DND-41 (cell line): ENCODE measurements at places on chromosomes 4 and X.

GRCh38 chr4:144174401-144175067 lies 34.0 kb upstream of the GYPA start:
- peak; percentile 35 for DNase-seq

- no peak for DNase-seq
These were observed 112.6 kb downstream of the PHKA2 start for GRCh38 chrX:18871161-18871890.

DNA sequence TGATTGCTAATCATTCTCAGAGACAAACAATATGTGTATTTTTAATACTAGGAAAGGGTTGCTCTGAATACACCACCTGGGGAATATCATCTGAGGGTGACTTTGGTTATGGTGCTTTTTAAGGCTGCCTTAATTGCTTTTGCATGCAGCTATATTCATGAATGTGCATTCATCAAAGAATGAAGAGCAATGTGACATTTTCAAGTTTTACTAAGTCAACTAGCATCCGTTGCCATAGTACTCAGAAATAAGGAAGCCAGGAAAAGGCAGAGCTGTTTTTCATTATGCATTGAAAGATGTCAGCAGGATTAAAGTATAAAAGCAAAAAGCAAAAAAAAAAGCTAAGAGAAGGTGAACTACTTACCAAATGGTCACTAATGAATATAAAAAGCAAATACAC lies 67.4 kb upstream of the PCDH18 start:
- no peak for DNase-seq

DNA sequence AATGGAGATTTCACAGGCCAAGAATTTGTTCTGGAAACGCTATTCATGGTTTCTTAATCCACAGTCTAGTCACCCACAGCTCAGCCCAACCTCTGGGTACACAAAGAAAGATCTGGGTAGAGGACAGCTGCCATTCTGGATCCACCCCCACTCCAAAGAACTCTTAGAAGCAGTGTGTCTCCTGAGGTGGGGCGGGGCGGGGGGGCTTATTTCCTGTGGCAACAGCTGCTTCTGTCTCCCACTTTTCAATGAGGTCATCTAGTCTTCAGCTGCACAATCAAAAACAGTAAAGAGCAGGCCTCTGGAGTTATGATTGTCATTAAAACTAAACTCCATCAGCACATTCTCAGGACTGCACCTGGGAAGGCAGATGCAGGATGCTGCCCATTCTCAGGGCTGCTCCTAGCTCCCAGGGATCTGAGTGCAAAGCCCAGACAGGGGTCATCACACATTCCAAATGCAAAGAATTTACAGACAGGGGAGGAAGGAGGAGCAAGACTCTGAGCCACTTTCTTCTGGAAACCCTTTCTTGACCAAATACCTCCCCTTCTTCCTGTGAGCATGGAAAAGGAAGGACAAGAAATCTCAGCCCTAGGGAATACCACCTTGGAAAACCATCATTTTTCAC lies 207.3 kb downstream of the HS6ST2 start:
- peak; percentile 79 for DNase-seq

DNA sequence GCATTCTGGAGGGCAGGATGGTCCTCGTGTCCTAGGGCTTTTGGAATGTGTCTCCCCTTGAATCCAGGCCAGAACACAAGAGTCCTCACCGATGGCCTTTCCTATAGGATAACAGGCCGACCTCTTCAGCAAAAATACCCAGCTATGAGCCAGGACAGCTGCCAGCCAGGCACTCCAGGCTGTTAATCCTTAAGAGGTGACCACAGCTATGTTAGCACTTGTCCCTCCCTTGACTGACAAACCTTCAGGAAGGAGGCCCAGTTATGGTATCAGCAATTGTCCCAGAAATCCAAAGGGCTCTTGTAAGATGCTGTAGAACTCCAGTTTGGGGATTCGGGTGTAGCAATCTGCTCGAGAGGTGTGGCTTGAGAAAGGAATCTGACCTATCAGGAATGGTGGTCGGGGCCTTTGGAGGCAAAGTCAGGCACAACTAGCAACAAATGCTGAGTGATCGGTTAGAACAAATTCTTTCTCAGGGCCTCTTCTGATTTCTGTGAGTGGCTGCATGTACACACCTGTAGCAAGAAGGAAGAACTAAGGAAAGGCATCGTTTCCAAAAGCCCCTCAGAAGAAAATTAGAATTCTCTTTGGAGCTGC lies 54.6 kb downstream of the PTCHD1 start:
- DNase-seq, result no peak

DNA sequence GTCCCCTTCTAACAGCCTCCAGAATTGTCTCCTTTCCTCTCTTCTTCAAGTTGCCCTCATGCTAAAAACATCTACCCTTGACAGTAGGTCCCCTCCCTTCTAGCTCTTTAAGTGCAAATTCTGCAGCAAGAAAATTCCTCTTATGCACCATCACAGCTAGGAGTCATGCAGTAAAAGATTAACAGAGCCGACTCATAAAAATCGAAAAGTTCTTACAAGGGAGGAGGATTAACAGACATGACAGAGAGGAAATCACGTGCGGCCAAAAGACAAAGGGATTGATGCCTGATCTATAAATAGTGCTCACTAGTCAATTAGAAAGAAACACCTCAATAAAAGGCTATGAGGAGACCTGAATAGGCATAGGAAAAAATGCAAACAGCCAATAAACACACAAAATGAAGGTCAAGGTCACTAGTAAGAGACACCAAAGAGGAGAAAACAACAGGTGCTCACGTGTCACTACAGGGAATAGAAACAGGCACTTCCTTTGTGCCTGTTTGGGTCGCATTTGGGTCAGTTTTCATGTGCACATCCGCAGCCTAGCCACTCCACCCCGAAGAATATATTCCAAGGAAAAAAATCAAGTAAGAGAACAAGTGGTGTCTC lies 3.4 kb downstream of the RNF212 start:
- no peak for DNase-seq

DNA sequence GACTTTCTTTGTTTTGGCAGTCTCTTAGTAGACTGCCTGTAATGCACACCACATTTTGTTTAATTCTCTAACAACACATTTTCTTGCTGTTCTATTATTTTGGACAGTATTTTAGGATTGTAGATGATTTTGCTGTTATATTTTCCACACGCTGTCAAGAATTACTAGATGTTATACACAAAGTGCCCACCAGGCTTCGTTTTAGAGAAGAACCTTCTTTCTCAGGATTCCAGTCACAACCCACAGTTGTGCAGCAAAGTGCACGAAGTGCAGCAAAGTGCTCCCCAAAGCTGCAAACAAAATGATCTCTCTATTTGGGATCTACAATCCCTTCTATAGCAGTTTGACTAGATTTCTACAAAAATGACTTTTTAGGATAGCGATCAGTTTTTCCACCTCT lies 2.4 kb downstream of the ZNF141 start:
- DNase-seq, result no peak

GRCh38 chr4:83780053-83780733 lies 244.3 kb downstream of the GPAT3 start:
- DNase-seq, result no peak

DNA sequence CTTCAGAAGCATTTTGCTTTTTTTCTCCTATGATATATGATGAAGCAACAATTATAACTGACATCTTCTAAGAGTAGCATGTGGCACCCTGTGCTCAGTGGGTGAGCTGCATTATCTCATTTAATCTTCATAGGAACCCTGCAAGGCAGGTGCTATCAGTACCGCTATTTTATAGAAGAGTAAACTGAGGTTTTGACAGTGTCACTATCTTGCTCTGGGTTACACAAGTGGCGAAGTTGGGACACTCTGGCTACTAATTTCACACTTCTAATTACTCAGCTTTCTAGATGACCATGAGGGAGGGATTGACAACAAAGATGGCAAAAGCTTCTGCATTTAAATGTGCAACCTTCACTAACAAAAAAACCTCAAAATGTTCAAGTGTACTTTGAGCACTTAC lies 76.9 kb upstream of the CAMK2D start:
- no peak for DNase-seq

- no peak for DNase-seq
These were observed 45.6 kb upstream of the GRIA3 start for GRCh38 chrX:123138473-123138872.

GRCh38 chr4:75514949-75515612 lies 808 bp downstream of the THAP6 start:
- no peak for DNase-seq

- peak; percentile 83 for DNase-seq
These were observed 886 bp upstream of the NDST3 start for GRCh38 chr4:118033148-118034052.

- DNase-seq, result peak; percentile 71
These were observed 528 bp upstream of the SNCA start for GRCh38 chr4:89837385-89837992.

GRCh38 chr4:145324161-145324560 lies 143.8 kb upstream of the OTUD4 start:
- no peak for DNase-seq

GRCh38 chr4:122797405-122798094 lies 29.1 kb upstream of the FGF2 start:
- DNase-seq, result no peak

GRCh38 chrX:17323397-17323796 lies 51.6 kb upstream of the NHS start:
- no peak for DNase-seq

- DNase-seq, result no peak
These were observed 39.1 kb downstream of the FUNDC1 start for GRCh38 chrX:44503560-44503959.

DNA sequence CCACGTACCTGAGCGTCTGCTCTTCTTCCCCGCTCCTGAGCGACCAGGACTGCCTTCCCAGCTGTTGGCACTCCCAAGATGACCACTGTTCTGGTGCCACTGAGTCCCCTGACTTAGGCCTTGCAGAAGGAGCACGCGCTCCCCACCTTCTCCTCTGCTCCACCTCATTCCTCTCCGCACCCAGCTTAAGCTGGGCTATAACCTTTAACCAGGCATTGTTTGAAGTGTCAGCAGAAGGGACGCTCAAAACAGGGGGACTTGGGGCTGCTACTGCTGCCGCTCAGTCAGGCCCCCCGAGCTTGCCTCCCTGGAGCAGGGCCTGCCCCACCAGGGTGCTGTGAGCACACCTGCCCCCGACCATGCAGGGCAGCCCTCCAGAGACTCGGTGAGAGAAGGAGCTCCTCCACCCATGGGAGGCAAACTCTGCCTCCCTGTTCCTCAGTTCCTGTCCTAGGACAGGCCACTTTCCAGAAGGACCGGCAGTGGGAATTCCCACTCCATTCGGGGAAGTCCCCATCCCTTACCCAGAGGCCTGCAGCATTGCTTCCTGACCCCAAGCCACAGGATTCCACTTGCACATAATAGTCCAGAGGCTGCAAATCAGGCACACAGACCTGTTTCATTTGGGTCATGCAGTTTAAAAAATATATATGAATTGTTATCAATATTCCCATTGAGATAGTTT lies 99.7 kb upstream of the ENPP6 start:
- no peak for DNase-seq
